ENCODE measurements at places on chromosomes 12 and 14. TPM values are rescaled to one million over a fixed set of nuclear protein-coding genes. Genes with fewer than 3 reads are reported as not detected.

DNA sequence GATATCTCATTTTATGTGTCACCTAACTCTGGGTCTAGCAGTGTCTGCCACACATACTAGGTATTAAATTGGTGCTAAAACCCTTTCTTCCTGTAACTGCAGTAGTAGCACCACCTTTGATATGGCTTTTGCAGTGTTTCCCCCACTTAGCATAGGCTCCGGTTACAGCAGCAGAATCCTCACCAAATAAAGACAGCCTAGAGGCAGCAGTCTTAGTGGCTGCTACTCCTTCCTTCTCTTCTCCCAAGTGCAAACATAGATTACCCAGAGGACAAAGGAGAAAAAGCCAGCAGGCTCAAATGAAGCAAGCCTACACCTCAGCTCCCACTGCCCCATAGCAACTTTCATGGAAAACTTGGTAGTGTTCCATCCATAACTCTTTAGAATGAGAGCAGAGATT, 30.1 kb upstream of the ABCC9 start:
- H3K36me3 ChIP-seq, result no peaks in the 10 kb centered on the region
- H3K4me1 ChIP-seq, result no peaks in the 10 kb centered on the region
- peaks cover 3% of the 10 kb centered on the region for H3K27me3 ChIP-seq
- no peak overlapping the region for H3K4me3 ChIP-seq

- no peak overlapping the region for H3K27ac ChIP-seq
- DNase-seq, result no peak
- no peak overlapping the region for H3K4me3 ChIP-seq
- no peaks in the 10 kb centered on the region for H3K4me1 ChIP-seq
- H3K36me3 ChIP-seq, result no peaks in the 10 kb centered on the region
- no peaks in the 10 kb centered on the region for H3K27me3 ChIP-seq
These were observed 22.0 kb upstream of the MGST1 start for GRCh38 chr12:16325426-16325825.

DNA sequence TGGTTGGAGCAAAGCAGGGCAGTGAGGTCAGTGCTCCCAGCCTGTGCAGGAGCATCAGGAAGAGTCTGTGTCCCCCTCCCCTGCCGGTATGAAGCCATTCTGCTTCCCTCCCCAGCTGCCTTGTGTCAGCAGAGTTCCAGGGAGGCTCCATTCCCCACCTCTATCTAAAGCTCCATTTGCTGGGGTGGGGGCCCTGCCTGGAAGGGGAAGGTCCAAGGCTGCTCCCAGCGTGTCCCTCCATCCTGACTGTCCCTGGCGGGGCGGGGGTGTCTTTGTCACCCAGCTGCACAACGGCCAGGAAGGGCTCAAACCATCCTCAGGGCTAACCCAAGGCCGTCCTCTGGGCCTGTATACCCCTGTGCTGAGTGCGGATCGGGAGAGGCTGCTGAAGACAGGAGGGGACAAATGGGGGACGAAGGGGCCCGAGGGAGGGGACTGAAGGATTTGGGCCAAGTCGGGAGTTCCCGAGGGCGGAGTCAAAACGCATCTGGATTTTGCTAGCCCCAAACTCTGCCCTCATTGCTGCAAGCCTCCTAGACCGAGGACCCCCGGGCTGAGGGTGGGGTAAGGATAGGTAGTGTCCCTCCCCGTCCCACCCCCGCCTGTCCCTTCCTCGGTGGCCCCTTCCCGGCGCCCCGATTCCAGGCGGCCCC, 748 bp upstream of the ACVRL1 start:
- no peak overlapping the region for H3K27ac ChIP-seq
- H3K4me3 ChIP-seq, result peak overlapping the region; percentile 16
- H3K36me3 ChIP-seq, result no peaks in the 10 kb centered on the region
- H3K27me3 ChIP-seq, result peaks cover 15% of the 10 kb centered on the region
- no peaks in the 10 kb centered on the region for H3K4me1 ChIP-seq

GRCh38 chr12:88935856-88936255, 355.6 kb upstream of the KITLG start:
- H3K4me1 ChIP-seq, result no peaks in the 10 kb centered on the region
- no peak overlapping the region for H3K27ac ChIP-seq
- H3K27me3 ChIP-seq, result no peaks in the 10 kb centered on the region
- H3K4me3 ChIP-seq, result no peak overlapping the region
- DNase-seq, result no peak

TROAP gene
- total RNA-seq, result 1.7 TPM

GRCh38 chr12:104520242-104520900, 63.6 kb downstream of the CHST11 start:
- peaks cover 68% of the 10 kb centered on the region for H3K4me1 ChIP-seq
- no peaks in the 10 kb centered on the region for H3K27me3 ChIP-seq
- H3K27ac ChIP-seq, result no peak overlapping the region
- DNase-seq, result no peak

DNA sequence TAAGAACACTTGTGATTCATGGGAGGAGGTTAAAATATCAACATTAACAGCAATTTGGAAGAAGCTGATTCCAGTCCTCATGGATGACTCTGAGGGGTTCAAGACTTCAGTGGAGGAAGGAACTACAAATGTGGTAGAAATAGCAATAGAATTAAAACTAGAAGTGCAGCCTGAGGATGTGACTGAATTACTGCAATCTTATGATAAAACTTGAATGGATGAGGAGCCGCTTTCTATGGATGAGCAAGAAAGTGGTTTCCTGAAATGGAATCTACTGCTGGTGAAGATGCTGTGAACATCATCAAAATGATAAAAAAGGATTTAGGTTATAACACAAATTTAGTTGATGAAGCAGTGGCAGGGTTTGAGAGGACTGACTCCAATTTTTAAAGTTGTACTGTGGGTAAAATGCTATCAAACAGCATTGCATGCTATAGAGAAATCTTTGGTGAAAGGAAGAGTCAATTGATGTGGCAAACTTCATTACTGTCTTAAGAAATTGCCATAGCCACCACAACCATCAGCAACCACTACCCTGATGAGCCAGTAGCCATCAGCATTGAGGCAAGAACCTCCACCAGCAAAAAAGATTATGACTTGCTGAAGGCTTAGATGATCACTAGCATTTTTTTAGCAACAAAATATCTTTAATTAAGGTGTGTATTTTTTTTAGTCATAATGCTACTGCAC, 25.9 kb upstream of the MTERF2 start:
- no peak for DNase-seq
- no peak overlapping the region for H3K27ac ChIP-seq
- peaks cover 3% of the 10 kb centered on the region for H3K4me1 ChIP-seq
- no peaks in the 10 kb centered on the region for H3K27me3 ChIP-seq
- peaks cover 37% of the 10 kb centered on the region for H3K36me3 ChIP-seq
- no peak overlapping the region for H3K4me3 ChIP-seq

DNA sequence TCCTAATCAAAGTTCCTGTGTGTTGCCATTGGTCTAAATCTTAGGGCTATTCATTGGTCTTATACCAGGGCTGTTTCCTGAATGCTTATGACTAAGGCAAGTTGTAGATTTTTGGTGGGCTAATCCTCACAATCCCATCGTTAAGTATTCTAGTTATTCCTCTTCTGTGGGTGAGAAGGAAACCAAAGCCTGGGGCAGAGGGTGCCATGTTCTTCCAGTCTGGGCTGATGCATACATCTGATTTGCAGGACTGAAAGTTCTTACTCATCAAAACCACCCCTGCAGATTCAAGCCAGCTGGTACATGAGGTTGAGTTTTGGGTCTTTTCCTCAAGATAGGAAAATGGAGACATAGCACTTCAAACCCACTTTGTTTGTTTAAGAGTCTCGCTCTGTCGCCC, 25.7 kb downstream of the PPP1CC start:
- no peak for DNase-seq
- H3K4me3 ChIP-seq, result no peak overlapping the region
- H3K27ac ChIP-seq, result no peak overlapping the region
- H3K4me1 ChIP-seq, result peaks cover 11% of the 10 kb centered on the region

PAPLN gene
- total RNA-seq, result 0.11 TPM

GRCh38 chr12:65106948-65107347, 14.2 kb downstream of the WIF1 start:
- H3K4me3 ChIP-seq, result no peak overlapping the region
- H3K27me3 ChIP-seq, result peaks cover 10% of the 10 kb centered on the region
- no peak overlapping the region for H3K27ac ChIP-seq
- no peaks in the 10 kb centered on the region for H3K36me3 ChIP-seq

MGP gene
- total RNA-seq, result 3.7 TPM

DNA sequence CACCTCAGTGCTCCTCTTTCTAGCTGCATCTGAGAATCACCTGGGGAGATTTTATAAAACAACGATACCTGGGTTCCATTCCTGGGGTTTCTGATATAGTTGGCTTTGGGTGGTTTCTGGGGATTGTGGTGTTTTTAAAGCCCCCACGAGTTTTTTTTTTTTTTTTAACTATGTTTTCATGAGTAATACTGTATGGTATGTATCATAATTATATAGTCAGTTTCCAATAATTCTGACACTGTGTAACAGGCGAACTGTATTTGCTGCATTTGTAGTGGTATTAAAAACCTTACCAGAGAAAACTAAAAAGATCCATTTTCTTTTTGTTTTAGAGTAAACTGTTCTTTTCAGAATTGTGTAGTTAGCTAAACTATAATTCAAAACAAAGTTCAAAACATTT, 84.9 kb downstream of the SRGAP1 start:
- H3K4me1 ChIP-seq, result no peaks in the 10 kb centered on the region
- no peak for DNase-seq
- H3K27ac ChIP-seq, result no peak overlapping the region
- H3K27me3 ChIP-seq, result peaks cover 2% of the 10 kb centered on the region
- no peaks in the 10 kb centered on the region for H3K36me3 ChIP-seq

OR6C76 gene
- not detected for total RNA-seq

DNA sequence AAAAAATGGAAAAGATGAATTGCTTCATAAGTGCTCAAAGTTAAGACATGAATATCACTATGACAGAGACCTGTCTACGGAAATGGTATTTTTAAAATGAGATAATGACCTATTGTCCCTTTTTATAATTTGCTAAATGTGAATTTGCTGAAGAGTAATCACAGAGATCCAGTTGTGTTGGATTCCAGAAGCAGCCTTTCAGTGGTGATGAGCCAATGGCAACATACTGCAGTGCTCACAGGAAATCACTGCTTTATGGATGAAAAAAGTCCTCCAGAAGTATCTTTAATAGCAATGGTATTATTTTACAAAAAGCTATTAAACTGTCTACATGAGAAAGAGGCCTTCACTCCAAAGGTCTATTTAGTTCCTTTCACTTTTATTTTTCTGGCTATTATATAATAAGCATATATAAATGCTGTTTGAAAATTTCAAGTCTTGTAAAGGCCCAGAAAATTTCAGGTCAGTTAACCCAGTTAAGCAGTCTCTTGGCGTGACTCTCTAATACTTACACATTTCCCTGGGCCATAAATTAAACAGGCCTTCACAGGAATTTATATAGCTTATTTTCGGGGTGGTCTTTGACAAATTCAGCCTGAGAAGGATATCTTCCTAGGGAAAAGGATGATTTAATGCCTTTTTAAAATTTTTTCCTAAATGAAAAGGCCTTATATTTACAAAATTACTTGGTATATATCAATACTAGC, 55.4 kb downstream of the KCNJ8 start:
- no peak overlapping the region for H3K4me3 ChIP-seq
- H3K27me3 ChIP-seq, result peaks cover 19% of the 10 kb centered on the region
- no peak for DNase-seq
- no peaks in the 10 kb centered on the region for H3K4me1 ChIP-seq
- H3K27ac ChIP-seq, result no peak overlapping the region
- no peaks in the 10 kb centered on the region for H3K36me3 ChIP-seq

ADSS1 gene
- total RNA-seq, result 5.5 TPM

- H3K4me1 ChIP-seq, result peaks cover 23% of the 10 kb centered on the region
- no peaks in the 10 kb centered on the region for H3K27me3 ChIP-seq
- H3K27ac ChIP-seq, result no peak overlapping the region
- H3K4me3 ChIP-seq, result peak overlapping the region; percentile 64
These were observed 254.0 kb downstream of the ANO6 start for GRCh38 chr12:45469902-45470301.

GRCh38 chr12:57250541-57250940, 446 bp downstream of the STAC3 start:
- H3K4me1 ChIP-seq, result peaks cover 7% of the 10 kb centered on the region
- H3K27ac ChIP-seq, result no peak overlapping the region
- DNase-seq, result no peak

JAG2 gene
- total RNA-seq, result 0.47 TPM

- no peaks in the 10 kb centered on the region for H3K36me3 ChIP-seq
- H3K4me3 ChIP-seq, result no peak overlapping the region
- no peak overlapping the region for H3K27ac ChIP-seq
- no peak for DNase-seq
These were observed 168.2 kb downstream of the AKAP6 start for GRCh38 chr14:32497248-32497647.

Measured in naive thymus-derived CD8-positive, alpha-beta T cell (primary cell).